ENCODE measurements at places on chromosomes 16 and 17.

DNA sequence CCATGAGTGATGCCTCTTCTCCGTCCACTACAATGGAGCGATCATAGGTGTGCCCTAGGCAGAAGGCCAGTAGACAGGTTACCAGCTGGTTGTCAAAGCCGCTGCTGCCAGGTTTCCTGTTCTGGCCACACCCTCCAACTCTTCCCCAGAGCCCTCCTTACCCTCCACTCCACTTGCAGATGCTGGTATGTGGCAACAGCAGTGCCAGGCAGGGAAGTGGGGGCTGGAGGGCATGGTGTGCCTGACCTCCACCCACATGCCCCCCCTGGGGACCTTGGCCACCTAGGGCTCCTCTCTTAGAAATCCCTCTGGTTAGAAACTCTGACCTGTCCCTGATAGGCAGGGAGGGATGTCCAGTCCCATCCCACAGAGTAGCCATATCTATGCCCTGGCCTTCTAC, 1.5 kb downstream of the RRAD start:
- peak; percentile 12 for DNase-seq

DNA sequence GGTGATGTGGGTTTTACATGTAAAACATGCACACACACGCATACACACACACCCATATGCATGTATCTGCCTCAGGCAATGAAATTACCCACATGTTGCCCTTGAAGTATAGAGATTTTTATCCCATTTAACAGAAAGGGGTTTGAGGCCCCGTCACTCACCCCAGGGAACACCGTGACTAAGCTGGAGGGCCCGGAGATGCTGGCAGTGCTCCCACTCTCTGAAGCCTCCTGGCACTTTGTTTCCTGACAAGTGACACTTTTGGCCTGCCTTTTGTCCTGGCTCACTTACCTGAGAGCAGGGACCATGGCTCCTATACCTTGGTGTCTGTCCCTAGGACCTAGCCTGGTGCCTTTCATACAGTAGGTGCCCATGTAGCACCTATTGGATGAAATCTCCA, 50.0 kb upstream of the TNRC6C start:
- DNase-seq = no peak

GRCh38 chr17:10151667-10152496, 46.5 kb downstream of the GAS7 start:
- no peak for DNase-seq

- no peak for DNase-seq
Measured at GRCh38 chr16:70689970-70690891, 4.4 kb upstream of the MTSS2 start.

DNA sequence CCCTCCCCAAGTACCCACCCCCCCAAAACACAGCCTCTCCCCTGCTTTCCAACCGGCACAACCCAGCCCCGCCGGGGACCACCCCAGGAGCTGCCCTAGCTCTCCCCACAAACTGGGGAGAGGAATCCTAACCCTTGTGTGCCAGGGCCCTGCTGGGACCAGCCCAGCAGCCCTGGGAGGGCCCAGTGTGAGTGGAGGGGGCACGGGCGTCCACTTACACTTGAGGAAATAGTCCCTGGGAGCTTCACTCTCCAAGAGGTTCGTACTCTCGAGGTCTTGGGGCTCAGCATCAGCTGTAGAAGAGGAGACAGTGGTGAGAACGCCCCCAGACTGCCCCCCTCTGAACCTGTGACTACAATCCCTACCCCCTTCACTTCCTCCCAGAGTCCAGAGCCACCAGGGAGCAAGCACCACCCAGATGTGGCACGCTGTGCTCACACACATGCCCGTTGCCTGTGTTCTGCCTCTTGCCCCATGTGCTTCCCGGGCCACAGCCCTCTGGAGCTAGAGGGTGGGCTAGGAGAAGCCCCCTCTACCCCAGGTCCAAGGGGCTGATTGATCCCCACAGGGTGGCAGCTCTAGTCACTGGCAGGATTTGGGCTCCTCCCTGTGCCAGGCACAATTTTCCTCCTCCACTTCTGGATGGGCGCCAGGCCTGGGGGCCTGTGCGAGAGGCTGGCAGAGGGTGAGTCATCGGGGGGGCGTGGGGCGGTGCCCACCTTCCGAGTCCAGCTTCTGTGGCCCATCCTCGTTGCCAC, 3.0 kb downstream of the TRIM47 start:
- DNase-seq = peak; percentile 36

- DNase-seq = no peak
Measured at GRCh38 chr16:55444754-55445485, 34.1 kb upstream of the MMP2 start.

- DNase-seq = no peak
Measured at GRCh38 chr16:23502466-23502865, 7.8 kb downstream of the GGA2 start.

Data from NCI-H1092 (cell line).